ENCODE measurements at places on chromosomes 4 and X. TPM values are rescaled to one million over a fixed set of nuclear protein-coding genes. Genes with fewer than 3 reads are reported as not detected.

Gene ERAS
- polyA plus RNA-seq = 0.16 TPM

Gene NCBP2L
- 0.14 TPM for polyA plus RNA-seq

Gene SGCB
- 57.0 TPM for polyA plus RNA-seq

Gene PGK1
- polyA plus RNA-seq = 416 TPM

Gene DGAT2L6
- not detected for polyA plus RNA-seq

DNA sequence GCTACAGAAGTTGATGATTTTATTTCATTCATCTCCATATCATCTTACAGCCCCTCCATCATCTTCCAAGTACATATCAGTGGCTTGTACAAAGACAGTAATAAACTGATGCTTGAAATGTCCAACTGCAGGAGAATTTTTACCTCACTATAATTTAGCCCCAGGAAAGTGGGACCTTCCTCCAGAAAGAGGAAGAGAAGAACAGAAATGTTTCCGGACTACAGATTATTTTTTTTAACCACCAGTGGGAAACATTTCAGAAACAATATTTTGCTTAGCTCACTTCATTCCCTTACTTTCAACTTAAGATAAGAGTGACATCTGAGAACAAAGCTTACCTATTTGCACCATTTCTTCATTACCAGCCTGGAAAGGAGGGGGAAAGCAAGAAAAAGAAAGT lies 2.0 kb downstream of the ADAMTS3 start:
- DNase-seq = no peak

DNA sequence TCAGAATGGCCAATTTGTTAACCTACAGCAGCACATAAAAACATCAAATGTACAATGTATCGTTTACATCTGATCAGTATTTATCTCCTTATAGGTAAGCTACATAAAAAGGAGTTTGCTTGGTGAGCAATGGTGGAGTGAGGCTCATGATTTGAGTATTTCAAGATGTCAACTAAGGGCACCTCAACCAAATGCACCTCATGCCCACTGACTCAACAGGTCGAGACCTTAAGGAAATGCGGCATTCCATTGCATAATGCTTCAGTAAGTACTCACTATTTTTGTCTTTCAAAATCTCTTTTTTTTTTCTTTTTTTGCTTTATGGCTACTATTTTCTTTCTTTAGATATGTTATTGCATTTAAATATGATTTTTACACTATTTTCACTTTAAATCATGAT lies 181.0 kb upstream of the TLL1 start:
- no peak for DNase-seq

GRCh38 chr4:63029380-63029779 lies 1379.9 kb downstream of the TECRL start:
- no peak for DNase-seq

DNA sequence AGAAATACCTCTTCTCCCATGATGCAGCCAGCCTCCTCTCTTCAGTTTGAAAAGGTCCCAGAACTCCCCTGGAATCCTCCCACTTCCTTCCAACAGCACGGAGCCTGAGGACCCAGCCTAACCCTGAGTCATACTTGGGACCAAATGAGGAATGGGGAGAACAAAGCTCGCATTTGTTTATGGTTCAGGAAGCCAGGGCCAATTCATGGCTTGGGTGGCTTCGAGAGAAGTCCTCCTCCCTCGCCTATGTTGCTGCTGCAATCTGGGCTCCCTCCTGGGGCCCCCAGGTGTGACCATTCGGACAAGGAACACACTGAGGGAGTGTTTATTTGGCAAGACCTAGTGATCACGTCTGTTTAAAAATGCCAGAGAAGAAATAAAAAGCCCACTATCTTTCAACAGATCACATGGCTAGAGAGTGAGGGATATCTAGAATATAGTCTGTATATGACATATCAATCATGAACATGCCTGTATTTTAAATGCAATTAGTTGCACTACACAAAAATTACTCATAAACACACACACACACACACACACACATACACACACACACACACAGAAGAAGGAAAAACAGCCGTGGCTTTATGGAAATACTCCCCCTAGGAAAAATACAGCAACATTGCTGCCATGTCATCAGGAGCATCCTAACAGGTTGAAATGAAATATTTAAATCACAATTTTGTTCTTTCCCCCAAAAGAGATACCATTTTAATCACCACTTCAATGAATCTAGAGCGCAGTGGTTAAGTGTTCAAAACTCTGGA lies 155.7 kb upstream of the MAP3K15 start:
- no peak for DNase-seq

DNA sequence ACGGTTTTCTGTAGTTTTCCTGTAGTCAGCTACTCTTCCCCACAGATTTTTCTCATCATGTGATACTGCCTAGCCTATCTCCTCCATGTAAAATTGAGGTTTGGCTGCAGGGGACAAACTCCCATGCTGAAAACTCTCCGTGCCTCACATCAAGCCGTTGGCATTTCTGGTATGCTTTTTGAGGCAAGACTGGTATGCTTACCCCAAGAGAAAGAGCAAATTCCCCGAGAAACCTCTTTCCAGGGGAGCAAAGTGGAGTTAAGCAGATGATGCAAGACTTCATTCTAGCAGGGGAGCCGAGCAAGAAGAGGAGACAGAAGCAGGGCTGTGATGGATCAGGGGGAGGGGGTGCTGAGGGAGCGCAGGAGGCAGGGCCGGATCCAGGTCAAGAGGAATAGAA lies 4.8 kb downstream of the SOWAHD start:
- DNase-seq = no peak

DNA sequence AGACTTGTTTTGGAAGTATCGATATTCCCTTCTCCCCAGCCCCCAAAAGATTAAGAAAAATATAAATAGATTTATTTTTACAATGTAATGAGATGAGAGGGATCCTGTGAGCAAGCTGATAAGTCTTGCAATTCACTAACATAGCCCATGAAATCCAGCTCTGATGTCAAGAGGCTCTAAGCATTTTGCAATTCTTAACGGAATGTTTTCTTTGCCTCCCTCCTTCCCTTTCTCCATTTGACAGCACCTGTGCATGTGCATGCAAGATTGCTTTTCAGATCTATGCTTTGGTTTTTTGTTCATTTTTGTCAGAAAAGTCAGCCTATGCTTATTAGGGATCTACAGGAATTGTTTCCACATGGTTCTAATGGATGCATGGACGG lies 169.9 kb downstream of the SLIT2 start:
- DNase-seq = no peak

DNA sequence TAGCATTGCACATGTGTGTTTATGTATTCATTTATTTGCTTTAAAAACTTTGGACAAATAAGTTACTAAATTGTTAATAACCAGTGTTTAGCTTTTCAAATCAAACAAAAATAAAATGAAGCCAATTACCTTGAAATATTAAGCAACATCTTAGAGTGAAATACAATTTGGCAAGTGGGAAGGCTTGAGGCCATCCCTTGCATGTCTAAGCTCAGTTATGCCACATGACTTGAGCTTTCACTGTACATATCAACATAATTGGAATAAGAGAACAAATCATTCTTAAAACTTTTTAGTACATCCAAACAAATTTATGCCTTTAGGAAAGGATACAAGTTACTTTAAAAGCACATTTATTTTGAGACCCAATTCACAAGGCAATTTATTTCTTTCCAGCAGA lies 640.6 kb downstream of the SPRY1 start:
- no peak for DNase-seq

- DNase-seq = no peak
These were observed 1450.6 kb upstream of the IGFBP7 start for GRCh38 chr4:58560736-58561135.

- no peak for DNase-seq
These were observed 116.5 kb downstream of the MAML3 start for GRCh38 chr4:140037353-140038030.

DNA sequence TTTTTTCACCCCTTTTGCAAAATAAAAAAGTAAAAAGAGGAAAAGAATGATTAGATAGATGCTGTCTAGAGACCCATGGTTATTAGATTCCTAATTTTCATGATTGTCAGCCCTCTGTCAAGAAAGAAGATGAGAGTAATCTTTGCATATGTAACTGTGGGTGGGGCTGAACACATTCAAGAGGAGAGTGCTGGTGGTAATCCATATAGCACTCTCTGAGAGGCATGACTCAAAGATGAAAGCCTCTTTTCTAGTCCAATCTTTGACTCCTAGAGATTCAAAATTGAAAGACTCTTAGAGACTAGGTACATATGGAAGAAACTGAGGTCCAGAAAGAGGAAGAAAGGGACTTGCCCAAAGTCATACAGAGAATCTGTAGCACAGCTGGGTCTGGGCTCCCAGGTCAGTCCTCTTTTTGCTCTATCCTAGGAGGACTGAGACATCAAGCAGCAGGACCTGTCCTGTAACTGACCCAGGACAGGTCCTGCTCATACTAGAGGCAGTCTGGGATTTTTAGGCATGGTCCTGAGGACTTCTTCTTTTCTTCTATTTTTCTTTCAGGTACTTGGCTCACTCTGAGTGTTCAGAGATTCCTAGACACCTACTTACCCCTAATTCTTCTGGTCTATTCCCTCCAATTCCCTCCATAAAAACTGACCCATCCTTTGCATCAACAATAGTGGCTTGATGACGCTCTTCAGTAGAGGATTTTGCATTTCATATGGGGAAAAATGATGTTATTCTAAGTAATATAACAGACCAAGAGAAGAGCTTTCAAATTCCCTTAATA lies 23.8 kb downstream of the VSIG4 start:
- DNase-seq = no peak

DNA sequence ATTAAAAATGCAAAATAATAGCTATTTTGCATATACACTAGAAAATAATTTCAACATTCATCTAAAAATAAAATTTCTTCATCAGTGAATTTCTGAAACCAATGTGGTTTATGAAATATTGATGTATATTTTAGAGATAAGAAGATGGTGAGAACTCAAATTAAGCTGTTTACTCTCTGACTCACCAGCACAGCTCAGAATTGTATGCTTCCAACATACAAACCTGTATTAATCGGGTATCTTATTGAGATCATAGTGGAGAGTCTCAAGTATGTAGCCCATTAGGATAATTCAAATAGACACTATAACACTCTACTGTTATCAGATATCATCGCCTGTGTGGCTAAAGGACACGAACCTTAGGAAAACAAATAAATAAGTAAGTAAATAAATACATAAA lies 899.5 kb upstream of the INTU start:
- no peak for DNase-seq

DNA sequence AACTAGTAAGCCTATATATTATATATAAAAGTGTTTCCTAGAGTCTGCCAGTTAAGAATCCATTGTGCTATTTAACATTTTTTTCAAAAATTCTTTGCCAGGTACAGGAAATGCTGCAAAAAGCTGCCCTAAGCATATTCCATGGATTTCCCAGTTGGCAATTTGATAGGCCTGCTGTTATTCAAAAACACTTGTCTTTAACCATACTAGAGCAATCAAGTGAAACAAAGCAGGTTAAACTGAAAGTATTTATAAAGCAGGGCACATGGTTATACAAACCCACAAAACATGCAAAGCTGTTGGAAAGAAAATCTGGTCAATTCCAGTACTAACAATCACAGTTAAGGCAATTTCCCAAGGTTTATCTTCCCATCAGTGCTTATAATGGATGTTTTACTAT lies 159.9 kb downstream of the UNC5C start:
- no peak for DNase-seq

DNA sequence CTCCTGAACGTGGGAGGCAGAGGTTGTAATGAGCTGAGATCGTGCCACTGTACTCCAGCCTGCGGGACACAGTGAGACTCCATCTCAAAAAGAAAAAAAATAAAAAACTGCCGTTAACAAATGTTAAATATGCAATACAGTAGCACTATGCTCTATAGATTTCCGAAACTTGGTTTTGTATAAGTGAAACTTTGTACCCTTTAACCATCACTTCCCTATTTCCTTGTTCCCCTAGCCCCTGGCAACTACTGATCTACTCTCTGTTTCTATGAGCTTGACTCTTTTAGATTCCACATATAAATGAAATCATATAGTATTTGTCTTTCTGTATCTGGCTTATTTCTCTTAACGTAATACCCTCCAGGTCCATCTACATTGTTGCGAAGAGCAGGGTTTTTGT lies 74.1 kb downstream of the TAB3 start:
- no peak for DNase-seq

DNA sequence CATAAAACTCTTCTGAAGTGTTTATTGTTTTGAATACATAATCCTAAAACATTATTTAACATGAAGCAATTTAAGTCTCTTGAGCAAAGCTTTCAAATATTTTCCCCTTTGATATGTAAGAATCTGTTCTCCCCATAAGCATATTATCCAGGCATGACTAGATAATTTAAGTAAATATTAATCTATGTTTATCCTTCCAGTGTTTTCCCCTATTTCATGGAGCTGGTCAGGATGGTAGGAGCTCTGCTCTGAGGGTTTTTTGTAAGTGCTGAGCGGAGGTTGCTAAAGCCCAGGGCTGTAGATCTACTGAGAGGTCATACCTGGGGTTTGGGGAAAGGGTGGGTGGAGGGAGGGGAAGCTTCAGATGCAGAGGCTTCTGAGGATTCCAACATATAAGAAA lies 258.9 kb upstream of the SFRP2 start:
- DNase-seq = no peak

DNA sequence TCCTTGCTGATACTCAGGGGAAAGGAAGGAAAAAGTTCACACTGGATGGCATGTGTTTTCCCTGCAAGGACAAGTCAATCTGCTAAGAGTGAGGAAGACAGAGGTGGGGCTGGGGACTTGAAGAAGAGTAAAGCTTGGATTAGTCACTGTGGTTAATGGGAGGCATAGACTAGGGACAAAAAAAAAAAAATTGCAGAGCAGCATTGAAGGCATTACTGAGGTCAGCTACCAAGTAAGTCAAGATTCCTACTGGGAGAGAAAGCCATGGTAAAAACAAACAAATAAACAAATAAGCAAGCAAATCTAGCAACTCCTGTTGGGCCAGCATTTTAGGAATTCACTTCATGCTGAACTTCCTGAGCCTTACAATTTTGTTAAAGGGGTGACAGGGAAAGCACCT lies 58.2 kb upstream of the GPC4 start:
- no peak for DNase-seq

GRCh38 chr4:82984459-82984858 lies 26.2 kb downstream of the LIN54 start:
- no peak for DNase-seq

GRCh38 chr4:140472156-140472555 lies 25.9 kb downstream of the MGAT4D start:
- DNase-seq = no peak

- DNase-seq = no peak
These were observed 103.9 kb downstream of the MAML3 start for GRCh38 chr4:140049849-140050637.

DNA sequence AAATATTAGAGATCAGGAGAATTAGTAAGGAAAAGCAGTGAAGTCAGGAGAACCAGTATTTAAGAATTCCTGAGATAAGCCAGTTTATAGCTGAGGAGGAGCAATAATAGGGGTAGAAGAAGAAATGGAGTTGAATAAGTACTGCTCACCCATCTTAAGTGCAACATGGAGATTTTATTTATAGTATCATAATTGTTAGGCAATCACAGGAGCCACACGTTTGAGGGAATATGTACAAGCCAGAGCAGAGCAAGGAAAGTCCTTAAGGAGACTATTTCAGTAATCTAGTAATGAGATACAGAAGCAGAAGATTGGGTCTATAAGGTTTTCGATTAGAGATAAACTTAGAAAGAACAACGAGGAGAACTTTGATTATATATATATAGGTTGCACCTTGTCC lies 145.0 kb downstream of the KDM6A start:
- DNase-seq = no peak

All from renal cortex interstitium (tissue), 15 donors.